GM20000 (cell line): ENCODE measurements at places on chromosomes 1 and 21.

DNA sequence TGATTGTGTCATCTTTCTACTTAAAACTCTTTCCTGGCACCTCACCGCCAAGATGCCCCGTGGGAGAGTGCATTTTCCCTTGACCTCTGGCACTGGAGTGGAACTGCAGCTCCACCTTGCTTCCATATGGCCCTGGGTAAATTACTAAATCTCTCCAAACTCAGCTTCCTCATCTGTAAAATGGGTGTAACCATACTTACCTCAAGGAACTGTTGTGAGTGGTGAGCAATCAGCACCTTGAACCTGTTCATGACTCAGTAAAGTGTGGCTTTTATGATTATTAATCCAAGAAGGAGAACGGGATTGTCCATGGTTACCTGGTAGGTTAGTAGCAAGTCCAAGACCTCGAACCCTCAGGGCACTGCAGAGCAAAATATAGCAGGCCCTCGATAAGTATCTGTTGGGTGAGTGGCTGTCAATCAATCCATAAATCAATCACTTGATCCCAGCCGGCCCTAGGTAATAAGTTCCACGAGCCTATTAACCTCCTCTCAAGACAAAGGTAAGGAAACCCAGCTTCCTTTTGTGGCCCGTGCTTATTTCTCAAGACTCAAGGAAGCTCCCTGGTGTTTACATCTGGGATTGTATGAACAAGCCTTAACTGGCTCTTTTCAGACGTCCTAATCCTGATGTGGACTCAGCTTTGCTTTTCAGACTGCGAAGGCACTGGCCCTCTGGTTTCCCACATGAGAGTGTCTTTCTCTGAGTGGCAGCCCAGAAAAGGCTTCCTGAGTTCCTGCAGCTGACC, 114.0 kb upstream of the GJB5 start:
- DNase-seq, result no peak

GRCh38 chr1:200432586-200432985, 22.8 kb upstream of the ZNF281 start:
- no peak for DNase-seq

DNA sequence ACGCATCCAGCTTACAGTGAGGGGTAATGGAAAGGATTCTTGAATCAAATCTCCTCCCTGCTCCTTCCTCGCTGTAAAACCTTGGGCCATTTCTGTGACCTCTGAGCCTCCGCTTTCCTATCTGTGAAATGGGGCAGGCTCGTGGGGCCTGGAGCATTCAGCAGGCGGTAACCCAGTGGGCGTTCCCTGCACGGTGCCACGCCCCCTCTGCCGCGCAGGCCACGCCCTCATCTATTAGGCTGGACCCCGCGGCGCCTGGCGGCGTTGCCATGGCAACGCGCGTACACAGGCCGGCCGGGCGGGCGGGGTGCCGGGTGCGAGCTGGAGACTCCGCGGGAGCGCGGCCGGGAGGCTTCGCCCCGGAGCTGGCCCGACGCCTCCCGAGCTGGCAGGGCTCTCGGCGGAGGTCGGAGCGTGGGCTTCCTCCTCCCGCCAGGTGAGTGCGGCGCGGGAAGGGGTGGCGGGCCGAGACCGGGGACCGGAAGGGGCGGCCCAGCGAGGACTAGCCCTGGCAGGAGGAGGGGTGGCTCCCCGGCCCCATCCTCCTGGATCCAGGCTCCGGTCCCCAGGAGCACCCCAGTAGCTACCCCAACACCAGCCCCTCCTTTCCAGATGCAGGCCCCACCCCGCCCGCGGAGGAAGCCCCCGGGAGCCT, at the start of gene FHAD1:
TSS of gene FHAD1 (plus strand) at position 264 of the 655 bp plus-strand sequence. CDS start 4,562 bp downstream, outside the sequence.
- peak; percentile 78 for DNase-seq

DNA sequence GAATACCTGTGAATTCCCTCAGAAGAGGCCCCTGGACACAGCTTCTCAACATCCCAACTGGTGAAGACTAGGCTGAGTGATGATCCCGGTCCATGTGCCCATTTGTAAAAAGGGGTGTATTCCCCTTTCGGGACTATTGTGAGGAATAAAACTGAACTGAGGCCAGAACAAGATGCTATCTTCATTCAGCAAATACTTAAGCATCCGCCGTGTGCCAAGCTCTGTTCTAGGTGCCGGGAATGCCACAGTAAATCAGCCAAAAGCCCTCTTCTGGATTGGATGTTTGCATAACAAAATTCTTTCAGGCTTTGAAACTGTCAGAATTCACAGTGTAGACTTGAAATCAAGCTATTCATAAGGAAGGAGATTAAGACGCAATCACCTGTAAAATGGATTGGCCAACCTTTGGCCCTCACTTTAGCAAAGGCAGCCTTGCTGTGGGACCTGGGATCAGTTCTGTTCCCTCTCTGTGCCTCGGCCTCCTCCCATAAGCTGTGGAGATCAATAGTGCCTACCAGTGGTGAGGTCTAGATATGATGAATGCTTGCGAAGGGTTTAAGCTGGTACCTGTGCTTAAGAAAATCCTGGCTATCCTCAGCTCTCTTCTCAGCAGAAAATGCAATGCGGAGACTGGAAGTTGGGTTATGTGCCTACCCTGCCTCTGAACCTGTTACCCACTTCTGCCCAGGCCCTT, 1.8 kb downstream of the ALPL start:
- DNase-seq, result no peak
